Activated CD4-positive, alpha-beta T cell treated with anti-CD3 and anti-CD28 coated beads for 4 hours (primary cell): ENCODE measurements at places on chromosomes 5 and 9.
A peak's percentile ranks its signal among the peaks of the same experiment; 100 is the strongest.

- no peak for DNase-seq
Observed at GRCh38 chr5:180555168-180555921, 36.0 kb downstream of the SCGB3A1 start.

GRCh38 chr9:83536332-83536731 lies 1.9 kb downstream of the FRMD3 start:
- DNase-seq: no peak

GRCh38 chr5:1525624-1526189 lies 1.9 kb upstream of the LPCAT1 start:
- DNase-seq: no peak

DNA sequence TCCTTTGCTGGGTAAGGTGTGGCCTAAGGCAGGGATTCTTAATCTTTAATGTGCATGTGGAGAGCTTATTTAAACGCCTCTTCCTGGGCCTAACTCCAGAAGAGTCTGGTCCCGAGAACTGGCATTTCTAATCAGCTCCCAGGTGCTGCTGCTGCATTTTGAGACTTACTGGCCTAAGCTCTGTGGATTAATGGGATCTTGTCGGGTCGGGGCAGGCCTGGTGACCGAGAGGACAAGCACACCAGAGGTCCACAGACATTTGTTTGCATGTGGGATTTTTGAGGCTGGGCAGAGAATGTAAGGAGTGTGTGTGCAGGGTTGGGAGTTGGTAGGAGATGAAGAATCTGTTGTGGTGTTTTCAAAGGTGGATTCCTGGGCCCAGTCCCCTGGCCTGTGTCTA lies 95.0 kb upstream of the DAP start:
- no peak for DNase-seq

GRCh38 chr9:117400171-117400570 lies 14.7 kb downstream of the ASTN2 start:
- DNase-seq: no peak

- DNase-seq: no peak
Observed at GRCh38 chr5:32479096-32479495, 34.6 kb upstream of the ZFR start.

DNA sequence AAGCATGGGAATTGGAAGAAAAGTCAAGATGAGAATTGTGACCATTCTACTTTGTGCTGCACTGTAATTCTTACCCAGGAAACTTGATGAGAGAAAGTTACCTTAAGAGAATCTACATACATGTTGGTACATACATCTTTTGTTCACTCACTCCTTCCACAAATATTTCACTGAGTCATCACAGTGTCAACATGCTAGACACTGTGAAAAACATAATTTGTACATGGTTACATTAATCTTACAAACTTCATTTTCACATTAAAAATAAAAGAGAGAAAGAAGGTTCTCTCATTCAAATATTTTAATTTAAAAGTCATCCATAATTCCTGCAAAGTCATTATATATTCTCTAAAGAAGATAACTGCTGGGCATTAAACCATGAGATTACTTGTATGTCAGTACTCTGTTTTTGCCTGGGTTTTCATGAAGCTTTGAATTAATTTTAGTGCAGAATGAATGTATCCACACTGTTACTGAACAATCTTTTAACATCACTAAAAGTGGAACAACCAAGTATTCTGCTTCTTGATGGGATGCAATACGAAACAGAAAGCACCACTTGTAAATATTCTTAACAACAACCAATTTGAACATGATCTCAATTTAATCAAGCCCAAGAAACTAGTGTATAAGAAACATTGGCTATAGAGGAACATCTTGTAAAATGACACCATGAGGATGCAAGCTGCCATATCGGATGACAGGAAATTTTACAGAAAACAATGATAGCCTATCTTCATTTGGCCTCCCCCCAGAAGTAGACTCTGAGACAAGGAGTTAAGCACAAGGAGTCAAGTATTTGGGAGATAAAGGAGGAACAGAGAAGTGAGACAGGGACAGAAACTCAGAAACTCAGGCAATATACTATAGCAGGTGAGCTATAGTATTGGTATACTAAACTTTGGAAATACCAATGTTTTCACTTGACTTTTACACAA lies 28.4 kb downstream of the ERP44 start:
- DNase-seq: no peak

- DNase-seq: no peak
Observed at GRCh38 chr9:89891591-89892304, 286.9 kb downstream of the GADD45G start.

- DNase-seq: no peak
Observed at GRCh38 chr9:36891341-36891811, 142.7 kb downstream of the PAX5 start.

GRCh38 chr5:172063463-172064235 lies 57.2 kb upstream of the FBXW11 start:
- DNase-seq: no peak

GRCh38 chr5:180338001-180338707 lies 15.0 kb downstream of the GFPT2 start:
- DNase-seq: no peak

- no peak for DNase-seq
Observed at GRCh38 chr5:88760527-88760926, 122.5 kb downstream of the MEF2C start.

DNA sequence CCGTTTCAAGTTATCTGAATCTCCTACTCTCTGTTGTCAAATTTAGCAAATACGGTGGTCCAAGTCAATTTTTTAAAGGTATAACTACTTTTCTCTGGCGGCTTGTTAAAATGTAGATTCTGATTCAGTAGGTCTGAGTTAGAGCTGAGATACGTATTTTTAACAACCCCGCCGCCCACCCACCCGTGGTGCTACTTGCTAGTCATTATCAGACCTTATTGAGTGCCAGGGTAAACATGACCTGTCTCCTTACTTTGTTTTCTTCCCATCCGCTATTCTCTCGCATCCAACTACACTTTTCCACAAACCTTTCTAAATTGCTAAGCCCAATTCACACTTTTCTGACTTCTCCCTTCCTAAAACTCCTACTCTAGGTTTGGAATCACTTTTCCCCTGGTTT lies 694 bp upstream of the PLAA start:
- DNase-seq: no peak

- DNase-seq: no peak
Observed at GRCh38 chr5:177484902-177485549, 11.6 kb upstream of the DBN1 start.

- no peak for DNase-seq
Observed at GRCh38 chr9:75186767-75187380, 98.6 kb downstream of the OSTF1 start.

GRCh38 chr5:110476164-110476563 lies 250.3 kb downstream of the TMEM232 start:
- DNase-seq: no peak

DNA sequence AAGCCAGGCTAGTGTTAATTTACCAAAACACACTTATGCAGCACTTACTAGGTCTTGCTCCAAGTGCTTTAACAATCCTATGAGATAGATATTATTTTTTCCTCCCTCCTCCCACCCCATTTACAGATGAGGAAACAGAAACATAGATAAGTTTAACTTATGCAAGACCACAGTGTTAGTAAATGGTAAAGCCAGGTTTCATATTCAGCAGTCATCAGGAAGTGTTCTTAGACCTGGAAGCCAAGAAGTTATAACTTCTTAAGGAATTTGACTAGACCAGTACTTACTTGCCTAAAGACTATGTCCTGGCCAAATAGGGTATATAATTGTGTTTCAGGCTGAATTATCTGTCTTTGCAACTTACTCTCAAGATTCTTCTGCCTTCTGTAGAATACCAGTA lies 15.9 kb downstream of the ABHD17B start:
- DNase-seq: no peak

GRCh38 chr5:104111632-104112031 lies 549.0 kb upstream of the NUDT12 start:
- DNase-seq: no peak

DNA sequence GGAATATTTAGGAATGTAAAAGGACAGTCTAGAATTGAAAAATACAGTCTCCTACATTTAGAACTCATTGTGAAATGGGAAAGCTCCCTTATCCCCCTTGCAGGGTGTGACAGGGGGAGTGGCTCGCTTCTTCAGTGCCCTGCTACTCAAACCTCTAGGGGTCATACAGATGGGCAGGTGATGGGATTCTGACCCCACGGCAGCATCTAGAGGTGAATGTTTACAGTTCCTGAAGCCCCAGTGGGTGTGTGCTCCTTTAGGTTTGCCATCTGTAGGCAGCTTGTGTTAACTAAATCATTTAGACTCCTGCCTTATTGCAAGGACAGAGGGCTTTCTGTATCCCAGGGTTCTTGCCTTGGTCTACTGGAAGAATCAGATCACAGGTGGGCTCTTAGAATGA lies 271.0 kb upstream of the MPDZ start:
- no peak for DNase-seq

GRCh38 chr9:71780953-71781352 lies 12.6 kb upstream of the CEMIP2 start:
- no peak for DNase-seq

GRCh38 chr5:58773744-58774441 lies 191.0 kb downstream of the RAB3C start:
- DNase-seq: no peak

GRCh38 chr9:127837346-127837745 lies 17.1 kb downstream of the ENG start:
- DNase-seq: no peak

- no peak for DNase-seq
Observed at GRCh38 chr5:54739371-54739770, 221.8 kb downstream of the SNX18 start.

- DNase-seq: no peak
Observed at GRCh38 chr9:78144663-78145377, 91.1 kb upstream of the CEP78 start.

- no peak for DNase-seq
Observed at GRCh38 chr9:10265153-10265631, 347.6 kb downstream of the PTPRD start.

DNA sequence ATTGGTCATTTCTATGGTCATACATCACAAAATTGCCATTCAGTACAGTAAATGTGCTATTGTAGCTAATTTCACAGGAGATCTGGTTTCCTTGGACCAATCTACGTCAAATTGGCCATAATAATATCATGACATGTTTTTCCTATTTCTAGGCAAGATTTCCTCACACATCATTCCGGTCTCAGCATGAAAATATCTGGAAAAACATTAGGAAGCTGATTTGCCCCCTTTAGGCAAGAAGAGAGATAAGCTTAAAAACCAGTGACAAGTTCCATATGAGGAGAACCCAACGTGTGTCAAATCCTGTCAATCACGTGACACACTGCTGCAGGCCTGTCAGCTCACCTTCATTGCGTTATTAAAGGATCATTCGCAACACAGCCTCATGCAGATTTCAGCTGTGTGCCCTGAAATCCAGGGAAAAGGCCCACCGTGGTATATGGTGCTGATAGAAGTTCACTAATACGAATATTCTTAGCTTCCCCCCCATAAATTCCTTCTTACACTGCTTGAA lies 153.3 kb downstream of the ST8SIA4 start:
- no peak for DNase-seq

- no peak for DNase-seq
Observed at GRCh38 chr5:80569961-80570786, at the start of gene ANKRD34B. ANKRD34B (minus strand) TSS chr5:80570280; CDS start chr5:80560019, 10,261 bp downstream.

DNA sequence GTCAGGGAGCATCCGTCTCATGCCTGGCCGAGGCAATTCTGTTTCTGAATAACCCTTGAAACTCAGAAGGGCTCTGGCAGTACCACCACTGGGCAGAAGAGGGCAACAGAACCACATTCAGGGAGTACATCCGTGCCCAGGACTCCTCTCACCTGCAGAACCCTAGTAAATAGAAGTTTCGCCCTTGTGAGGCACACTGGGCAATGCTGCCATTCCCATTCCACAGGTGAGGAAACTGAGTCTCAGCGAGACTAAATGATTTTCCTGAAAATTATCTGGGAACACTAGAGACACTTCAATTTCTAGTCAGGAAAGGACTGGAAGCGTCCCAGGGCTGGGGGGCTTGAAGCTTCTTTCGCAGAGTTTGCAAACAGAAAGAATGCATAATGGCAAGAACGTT lies 74.7 kb downstream of the FGF1 start:
- DNase-seq: peak; percentile 52

GRCh38 chr9:29974197-29974596 lies 2400.9 kb upstream of the C9orf72 start:
- DNase-seq: no peak

DNA sequence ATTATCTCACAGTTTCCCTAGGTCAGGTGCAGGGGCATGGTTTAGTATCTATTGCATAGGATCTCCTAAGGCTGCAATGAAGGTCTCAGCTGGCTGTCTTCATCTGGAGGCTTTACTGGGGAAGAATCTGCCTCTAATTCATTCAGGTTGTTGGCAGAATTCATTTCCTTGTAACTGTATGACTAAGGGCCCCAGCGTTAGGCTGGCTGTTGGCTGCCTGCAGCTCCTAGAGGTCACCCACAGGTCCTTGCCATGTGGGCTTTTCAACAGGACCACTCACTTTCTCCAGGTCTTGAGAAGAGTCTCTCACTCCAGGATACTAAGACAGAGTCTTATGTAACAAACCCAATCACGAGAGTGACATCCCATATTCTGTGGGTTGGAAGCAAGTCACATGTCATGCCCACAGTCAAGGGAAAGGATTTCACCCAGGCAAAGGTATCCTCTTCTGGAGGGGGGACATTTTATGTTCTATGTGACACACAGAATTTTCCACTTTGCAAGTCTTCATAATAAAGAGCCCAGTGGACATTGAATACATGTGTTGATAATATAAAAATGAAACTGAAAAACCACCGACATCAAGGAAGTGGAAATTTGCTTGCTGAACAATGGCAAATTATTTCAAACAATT lies 38.2 kb downstream of the HMHB1 start:
- DNase-seq: no peak

DNA sequence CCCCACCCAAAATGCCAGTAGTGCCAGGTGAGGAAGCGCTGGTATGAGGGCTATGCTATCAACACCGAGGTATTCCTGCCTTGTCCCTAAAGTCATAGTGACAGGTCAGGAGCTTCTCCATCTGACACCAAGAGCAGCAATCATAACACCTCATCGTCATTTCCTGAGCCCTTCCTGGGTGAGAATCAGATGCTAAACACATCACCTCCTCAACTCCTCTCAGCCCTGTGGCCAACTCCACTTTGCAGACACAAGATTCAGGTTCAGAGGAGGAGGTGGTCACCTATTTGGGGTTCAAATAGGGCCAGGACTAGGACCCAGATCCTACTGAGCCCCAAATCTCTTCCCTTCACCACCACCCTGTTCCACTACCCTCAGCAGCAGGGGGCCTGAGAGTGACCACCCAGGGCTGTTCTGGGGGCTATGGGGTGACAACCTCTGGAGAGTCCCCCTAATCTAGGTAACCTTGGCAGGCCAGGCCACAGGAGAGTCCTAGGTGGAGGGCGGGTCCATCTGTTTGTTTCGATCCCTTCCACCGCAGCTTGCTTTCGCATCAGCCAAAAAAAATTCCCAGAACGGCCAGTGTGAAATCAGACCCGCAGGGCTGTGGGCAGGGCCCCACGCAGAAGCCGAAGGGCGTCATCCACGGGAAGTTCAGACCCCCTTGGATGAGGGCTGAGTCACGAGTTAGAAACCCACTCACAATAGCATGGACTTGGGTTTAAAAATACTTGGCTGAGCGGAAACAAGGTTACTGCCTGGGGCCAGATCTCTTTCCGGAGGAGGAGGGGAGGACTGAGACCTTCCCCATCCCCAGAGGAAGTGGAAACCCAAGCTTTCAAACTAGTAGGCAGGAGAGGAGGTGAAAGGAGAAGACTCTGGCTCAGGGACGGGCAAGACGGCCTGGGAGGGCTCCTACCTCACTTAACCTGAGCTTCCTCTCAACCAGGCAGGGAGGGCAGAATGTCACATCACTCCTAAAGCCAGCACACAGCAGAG lies 8.7 kb downstream of the STK10 start:
- DNase-seq: peak; percentile 37

- DNase-seq: no peak
Observed at GRCh38 chr5:10556289-10556807, 7.5 kb upstream of the ANKRD33B start.
